ENCODE measurements at places on chromosomes 3 and 15.

DNA sequence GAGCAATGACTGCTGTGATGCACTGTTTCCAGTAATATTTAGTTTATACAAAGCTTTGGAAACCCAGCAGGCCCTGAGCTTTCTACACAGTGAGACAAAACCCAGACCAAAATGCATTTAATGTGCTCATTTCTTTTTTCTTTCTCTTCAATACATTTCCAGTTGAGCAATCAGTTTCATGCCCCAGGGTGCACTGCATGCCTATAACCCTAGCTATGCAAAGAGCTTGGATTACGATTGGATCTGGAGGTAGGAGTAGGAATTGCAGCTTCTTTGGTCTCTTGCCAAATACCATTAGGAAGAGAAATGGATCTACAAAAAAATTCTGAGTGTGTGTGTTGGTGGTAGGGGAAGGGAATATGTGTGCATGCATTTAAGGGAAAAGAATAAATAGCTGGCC is 1001.4 kb downstream of the SQOR start:
- DNase-seq: no peak

DNA sequence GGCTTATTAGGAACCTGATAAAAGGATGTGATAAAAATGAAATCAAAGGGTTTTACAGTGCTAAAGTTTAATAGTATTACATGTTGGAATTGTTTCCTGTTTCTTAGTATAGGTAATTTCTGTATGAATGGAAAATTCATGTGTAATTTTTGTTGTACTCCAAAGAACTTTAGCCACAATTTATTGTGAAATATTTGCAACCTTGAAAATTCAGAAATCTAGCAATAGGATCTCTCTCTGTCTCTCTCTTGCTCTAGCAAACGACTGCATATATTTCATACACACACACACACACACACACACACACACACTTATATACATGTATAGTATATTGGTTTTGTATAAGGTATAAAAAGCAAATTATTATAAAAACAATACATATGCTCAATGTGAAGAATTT is 59.6 kb downstream of the PIAS1 start:
- DNase-seq: no peak

DNA sequence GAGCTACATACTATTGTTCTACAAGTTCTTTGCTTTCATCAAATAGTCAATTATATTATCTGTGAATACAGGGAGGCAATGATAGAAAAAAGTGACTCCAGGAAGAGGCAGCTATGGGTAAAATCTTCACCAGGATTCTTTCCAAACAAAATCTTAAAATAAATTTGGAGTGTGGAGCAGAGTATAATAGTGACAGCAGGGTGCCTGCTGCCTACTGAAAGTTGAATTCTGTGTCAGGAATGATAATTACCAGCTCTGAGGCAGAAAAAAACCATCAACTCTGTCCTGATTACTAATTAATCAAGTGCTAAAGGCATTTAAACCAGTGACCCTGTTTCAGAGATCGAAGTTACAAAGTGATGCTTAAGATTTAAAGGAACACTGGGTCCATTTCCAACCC is 148.0 kb downstream of the DIPK2A start:
- DNase-seq: no peak

DNA sequence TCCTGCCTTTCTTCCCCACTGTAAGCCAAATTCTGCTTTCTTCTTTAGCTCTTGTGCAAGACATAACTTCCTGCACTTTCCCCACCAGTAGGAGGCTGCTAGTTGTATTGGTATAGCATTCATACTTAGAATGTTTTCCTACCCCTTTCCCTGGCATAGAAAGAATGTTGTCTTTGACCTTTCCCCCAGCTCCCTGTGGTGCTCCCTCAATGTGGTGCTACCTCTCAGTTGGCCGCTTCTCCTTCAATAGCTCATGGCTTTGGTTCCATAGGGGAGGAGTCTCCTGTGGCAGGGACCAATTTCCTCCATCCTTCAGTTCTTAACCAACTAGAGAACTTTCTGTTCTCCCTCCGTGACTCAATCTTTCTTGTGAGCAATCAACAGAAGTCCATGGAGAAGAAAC is 67.5 kb upstream of the AKAP13 start:
- DNase-seq: no peak

GRCh38 chr3:150345021-150345538 is 63.0 kb upstream of the TSC22D2 start:
- no peak for DNase-seq

DNA sequence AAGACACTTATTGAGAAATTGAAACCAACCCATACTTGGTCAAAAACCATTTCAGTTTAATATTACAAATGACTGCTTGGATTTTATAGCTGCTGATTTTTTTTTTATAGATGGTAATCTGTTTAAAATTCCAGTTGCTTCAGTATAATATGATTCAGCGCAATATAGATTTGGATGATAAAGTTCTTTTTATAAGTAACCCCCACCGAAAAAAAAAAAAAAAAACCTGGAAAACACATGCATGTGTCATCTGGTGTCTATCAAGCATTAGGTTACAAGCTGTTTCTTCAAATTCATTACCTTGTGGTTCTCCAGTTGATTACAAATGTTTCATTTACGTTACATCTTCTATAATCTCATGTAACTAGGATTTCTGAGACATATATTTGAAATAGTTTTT is 356.6 kb upstream of the ROBO2 start:
- no peak for DNase-seq

DNA sequence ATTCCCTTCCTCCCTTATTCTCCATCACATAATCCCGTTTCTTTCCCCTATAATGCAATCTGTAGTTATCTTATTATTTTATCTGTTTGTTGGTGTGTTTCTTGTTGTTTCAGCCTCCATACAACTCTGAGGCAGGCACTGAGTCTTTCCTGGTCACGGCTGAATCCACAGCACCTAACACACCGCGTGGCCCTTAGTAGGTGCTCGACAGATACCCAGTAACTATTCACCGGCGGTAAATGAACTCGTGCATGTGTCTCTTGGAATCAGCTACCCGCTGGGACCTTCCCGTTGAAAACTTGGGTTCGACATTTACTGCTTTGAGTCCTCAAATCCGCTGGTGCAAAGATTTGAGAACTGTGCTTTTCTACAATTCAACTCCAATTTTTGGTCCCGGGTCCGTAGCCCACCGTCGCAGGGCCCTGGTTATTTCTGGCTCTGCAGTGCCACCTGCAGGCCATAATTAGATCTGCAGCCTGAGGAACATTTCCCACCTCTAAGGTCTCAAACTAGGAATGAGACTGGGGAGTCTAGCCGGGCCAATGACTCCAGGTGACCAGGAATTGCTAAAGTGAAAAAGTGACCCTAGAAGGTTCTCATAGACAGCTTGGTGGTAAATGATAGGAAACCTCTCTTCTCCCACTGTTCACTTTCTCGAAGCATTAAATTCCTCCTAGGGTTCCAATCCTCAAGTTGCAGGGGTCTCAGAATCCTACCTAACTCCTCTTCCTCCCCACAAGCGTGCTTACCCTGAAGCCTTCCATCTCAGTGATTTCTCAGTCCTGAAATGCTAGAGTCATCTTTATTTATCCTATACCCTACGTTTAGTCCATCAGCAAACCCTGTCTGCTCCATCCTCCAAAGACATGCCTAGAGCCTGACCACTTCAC is 40.0 kb upstream of the TRH start:
- no peak for DNase-seq

- no peak for DNase-seq
Measured at GRCh38 chr3:124007186-124007585, 15.3 kb upstream of the ROPN1 start.

DNA sequence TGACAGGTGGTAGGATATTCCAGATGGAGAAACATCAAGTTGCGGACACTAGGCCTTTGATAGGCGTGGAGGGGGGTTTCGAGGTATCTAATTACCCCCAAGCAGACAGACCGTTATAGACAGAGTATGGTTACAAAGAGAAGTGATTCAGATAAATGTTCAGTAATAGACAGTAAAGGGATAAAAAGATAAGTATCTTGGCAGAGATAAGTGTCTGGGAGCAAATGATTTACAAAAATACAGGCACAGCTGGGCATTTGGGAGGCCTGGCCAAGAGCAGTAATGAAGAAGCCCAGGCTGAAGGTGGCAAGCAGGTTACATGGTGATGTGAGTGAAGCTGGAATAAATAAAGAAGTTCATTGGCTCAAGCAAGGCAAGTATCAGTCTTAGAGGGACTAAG is 659 bp upstream of the MYH15 start:
- no peak for DNase-seq

DNA sequence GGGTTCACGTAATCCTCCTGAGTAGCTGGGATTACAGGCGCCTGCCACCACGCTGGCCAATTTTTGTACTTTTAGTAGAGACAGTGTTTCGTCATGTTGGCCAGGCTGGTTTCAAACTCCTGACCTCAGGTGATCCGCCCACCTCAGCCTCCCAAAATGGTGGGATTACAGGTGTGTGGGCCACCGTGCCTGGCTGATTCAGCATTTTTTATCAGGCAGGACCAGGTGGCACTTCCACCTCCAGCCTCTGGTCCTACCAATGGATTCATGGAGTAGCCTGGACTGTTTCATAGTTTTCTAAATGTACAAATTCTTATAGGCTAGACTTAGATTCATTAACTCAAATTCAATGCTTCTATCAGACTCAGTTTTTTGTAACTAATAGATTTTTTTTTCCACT is 9.4 kb downstream of the VHL start:
- no peak for DNase-seq

DNA sequence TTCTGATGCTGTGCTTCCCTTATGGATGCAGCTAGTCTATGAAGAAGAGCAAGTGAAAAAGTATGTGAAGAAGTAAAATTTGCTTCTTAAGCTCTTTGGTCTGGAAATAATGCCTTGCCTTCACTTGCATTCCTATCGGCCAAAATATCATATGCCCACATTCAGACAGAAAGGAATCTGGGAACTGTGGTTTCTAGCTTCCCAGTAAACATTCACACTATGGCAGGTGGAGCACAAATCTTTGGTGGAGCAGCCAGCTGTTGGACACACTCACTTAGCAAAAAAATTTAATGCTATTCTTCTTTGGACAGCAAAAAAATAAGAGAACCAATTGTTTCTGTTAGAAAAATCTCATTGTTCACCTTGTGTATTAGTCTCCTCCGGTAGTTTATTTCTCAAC is 12.3 kb upstream of the COL6A6 start:
- no peak for DNase-seq

- no peak for DNase-seq
Measured at GRCh38 chr3:151593928-151594327, 133.1 kb upstream of the IGSF10 start.

GRCh38 chr3:48634661-48635221 is 520 bp downstream of the SLC26A6 start:
- DNase-seq: no peak

GRCh38 chr3:171960159-171960558 is 79.2 kb upstream of the FNDC3B start:
- no peak for DNase-seq

GRCh38 chr3:139652561-139652960 is 25.2 kb downstream of the NMNAT3 start:
- DNase-seq: no peak

DNA sequence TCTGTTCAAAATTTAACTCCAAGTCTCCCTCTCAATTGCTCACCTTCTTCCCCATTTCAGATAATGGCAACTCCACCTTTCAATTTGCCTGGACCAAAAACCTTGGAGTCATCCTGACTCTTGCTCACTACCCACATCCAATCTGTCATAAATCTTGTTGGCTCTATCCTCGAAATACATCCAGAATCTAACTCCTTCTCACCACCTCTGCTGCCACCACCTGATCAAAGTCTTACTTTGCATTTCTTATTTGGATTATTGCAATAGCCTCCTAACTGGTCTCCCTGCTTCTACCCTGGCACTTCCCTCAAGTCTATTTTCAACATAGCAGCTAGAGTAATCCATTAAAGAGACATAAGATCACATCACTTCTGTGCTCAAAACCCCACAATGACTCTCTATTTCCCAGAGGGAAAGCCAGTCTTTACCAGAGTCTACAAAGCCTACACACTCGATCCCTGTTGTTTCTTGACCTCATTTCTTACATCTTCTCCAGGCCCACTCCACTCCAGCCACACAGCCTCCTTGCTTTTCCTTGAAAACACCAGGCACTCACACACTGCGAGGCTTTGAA is 86.6 kb downstream of the GPR156 start:
- DNase-seq: no peak

DNA sequence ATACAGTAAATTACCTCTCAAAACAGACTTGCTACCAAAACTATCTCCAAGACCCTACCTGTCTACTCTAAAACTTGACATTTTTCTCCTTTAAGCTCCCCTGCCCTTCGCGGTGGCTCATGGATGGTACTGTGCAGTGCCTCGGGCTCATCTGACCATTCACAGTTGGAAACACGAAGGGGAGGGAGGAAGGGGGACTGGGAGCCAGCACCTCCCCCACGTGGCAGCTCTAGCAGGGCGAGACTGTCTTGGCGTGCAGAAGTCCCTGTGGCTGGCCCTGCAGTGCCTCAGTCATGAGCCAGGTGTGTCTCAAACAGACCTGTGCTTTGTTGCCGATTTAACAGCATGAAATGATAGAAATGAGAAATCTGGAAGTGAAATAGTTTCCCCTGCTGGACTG is 372.0 kb downstream of the GABRG3 start:
- DNase-seq: no peak

DNA sequence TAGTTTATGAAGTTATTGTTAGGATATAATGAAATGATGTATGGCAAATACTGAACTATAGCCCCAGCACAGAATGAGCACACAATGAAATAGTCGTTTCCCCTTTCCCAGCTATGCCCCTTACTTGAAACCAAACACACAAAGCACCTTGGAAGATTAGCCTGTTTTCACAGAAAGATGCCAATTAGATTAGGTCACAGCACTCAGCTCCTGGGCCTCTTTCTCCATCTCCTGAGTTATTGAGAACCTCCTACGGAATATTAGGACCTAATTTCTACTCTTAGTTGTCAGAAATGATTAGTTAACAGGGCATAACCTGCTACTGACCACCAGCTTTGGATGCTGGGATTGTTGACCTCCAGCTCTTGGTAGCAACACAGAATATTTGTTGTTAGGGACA is 269.4 kb upstream of the ROPN1 start:
- DNase-seq: no peak

DNA sequence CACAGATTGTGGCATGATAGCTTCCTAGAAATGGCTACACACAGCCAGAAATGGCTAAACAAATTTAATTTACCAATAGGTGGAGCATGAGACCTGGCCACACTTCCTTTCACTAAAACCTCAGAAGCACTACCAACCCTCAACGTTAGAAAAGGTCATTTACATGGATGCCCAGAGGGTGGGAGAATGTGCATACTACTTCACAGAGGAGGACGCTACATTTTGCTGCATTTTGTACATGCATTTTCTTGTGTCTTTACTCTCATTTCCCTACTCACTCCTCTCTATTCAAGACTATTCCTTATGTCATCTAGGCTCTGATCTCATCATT is 40.1 kb downstream of the C2CD4B start:
- DNase-seq: no peak

DNA sequence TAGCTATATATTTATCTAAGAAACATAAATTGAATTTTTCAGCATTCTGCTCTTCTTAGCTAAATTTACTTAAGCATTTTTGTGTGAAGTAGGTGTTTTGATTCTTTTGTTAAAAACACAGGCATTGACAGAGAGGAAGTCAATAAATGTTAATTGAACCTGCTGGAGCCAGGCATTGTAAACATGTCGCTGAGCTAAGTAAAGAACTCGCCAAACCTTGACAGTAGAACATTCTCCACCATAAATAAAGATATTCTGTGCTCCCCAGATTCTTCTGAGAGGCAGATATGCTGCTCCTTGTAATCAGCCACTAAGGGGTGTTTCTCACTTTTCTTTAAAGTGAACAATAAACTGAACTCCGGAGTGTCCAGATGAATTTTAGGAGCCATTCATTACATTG is 38.4 kb downstream of the SYNM start:
- DNase-seq: no peak

- no peak for DNase-seq
Measured at GRCh38 chr3:151085889-151086483, 522 bp downstream of the MED12L start.

Measured in NCI-H2107 (cell line).